ENCODE measurements at places on chromosomes 12 and 14.

DNA sequence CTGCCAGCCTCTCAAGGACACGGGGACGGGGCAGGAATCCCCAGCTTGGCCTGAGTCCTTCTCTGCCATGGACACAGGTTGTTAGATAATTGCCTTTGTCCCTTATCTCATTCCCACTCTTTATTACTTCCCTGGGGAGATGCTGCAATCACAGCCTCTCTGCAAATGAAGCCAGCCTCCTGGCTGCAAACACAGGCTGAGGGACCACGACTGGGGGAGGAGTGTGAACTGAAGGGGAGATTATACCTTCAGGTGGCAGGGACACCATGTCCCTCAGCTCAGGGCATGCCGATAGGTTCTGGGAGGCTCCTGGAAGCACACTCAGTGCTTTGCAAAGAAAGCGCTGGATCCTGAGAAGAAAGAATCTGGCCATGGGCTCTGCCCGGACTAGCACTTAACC is 16.1 kb upstream of the CHGA start:
- DNase-seq: no peak

- no peak for DNase-seq
Measured at GRCh38 chr14:72830356-72830755, 63.5 kb downstream of the DPF3 start.

DNA sequence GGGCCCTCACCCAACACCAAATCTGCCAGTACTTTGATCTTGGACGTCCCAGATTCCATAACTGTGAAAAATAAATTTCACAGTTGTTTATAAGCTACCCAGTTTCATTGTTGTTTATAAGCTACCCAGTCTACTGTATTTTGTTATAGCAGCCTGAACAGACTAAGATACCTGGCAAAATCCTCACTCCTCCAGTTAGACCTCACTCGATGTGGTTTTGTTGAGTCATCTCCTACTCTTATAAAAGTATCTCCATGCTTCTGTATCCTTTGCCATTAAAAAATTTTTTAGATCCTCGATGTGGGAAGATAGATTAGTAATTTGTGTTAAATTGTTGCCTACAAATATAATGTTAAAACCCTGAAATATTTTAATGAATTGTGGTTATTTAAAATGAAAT is 16.0 kb downstream of the TXNDC16 start:
- DNase-seq: no peak

DNA sequence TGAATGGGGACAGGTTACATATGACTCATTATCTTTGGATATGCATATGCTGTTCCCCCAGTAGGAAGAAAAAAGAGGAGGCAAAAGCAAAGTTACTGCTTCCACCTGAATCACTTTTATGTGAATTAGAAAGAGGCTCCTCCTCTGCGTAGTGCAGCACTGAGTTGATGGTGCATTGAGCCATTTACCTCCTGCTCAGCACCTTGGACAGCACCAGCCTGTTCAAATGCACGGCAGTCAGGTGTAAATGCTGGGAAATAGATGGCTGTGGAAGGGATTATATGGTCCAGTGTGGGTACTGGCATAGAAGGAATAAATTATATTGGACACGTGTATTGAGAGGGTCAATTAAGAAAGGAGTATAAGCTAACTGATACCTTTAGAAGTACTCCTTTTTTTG is 541.9 kb upstream of the SEL1L start:
- no peak for DNase-seq

GRCh38 chr14:56224691-56225681 is 106.8 kb downstream of the PELI2 start:
- DNase-seq: no peak

Measured in HFFc6 (cell line).